ENCODE measurements at places on chromosomes 13 and 19.

DNA sequence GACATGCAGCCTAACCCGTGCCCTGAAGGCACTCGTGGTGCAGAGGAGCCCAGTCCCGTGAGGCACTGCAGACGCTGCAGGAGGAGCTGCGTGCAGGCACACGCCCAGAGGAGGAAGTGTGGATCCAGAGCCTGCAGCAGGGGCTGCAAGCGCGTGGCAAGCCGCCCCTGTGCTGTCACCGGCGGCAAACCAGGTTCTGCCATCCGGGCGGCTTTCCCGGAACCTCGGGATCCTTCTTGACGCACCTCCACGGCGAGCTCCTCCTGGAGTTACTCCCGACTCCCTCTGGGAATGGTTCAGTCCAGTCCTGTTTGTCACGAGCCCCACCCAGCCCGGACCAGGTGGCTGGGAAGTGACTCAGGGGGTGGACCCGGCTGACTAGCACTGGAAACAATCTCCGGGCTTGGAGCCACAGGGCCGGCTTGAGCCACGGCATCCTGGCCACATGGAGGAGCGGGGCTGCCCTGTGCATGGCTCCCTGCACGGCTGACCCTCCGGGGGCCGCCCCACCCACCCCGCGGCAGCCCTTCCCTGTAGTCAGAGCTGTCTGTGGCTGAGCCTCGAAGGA is 10.2 kb downstream of the DPP9 start:
- DNase-seq = no peak

- peak; percentile 86 for DNase-seq
These were observed 43.8 kb downstream of the DCT start for GRCh38 chr13:94435604-94436226.

- no peak for DNase-seq
These were observed at the start of gene FBN3 for GRCh38 chr19:8149261-8150094. TSS of gene FBN3 (minus strand) at chr19:8149592. CDS start at chr19:8147480, 2,112 bp downstream.

- no peak for DNase-seq
These were observed 2.2 kb downstream of the FCER2 start for GRCh38 chr19:7699417-7700401.

GRCh38 chr19:41398598-41398997 is 980 bp downstream of the BCKDHA start:
- DNase-seq = no peak

DNA sequence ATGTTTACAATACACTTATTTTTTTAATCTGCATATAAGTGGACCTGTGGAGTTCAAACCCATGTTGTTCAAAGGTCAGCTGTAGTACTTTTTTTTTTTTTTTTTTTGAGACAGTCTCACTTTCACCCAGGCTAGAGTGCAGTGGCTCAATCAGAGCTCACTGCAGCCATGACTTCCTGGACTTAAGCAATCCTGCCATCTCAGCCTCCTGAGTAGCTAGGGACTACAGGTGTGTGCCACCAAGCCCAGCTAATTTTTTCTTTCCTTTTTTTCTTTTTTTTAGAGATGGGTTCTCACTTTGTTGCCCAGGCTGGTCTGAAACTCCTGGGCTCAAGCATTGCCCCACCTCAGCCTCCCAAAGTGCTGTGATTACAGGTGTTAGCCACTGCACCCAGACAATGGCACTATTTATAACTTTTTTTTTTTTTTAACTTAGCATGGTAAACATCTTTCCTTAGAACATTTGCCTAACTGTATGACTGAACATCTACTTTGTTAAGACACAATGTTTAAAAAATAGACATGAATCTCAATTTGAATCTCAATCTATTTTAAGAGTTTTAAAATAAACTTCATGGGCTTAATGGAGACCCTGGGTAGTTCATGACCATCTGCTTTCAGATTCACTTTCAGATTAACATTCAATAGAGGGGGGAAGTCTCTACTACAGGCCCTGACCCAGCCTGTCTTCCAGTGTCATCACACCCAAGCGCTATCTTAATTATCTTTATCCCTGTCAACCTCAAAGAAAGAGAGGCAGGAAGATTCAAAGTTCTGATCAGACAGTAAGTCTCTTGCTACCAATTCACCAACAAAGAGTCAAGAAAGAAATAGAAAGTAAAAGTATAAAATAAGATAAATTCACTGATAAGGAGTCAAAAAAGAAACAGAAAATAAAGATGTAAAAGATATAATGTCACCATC is 97.7 kb upstream of the DOCK9 start:
- no peak for DNase-seq

DNA sequence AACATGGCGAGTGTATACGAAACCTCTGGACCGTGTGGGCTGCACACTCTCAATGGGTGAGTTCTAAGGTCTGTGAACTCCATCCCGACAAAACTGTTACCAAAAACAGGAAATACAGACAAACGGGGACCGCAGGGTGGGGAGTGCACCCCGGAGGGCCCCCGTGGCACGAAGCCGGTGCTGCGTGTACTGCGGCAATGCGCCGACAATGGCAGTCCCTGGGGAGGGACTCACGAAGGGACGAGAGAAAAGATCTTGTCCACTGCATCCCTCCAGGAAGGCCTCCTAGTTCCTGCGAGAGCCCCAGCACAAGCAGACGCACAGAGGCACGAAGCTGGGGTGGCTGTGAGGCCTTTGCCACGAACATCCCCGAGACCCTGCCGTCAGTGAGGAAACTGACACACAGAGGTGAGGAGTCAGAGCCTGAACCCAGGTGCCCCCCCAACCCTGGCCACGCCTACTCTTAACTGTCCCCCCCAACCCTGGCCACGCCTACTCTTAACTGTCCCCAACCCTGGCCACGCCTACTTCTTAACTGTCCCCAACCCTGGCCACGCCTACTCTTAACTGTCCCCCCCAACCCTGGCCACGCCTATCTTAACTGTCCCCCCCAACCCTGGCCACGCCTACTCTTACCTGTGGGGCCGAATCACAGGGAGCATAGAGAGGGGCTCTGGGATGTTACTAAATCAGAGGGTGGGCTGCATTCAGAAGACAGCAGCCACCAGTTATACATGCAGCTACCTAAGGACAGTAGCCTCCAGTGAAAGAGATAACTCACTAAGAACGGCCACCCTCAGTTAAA is 4.2 kb downstream of the MED16 start:
- DNase-seq = no peak

- no peak for DNase-seq
These were observed 93.2 kb downstream of the TEX29 start for GRCh38 chr13:111413407-111414187.

DNA sequence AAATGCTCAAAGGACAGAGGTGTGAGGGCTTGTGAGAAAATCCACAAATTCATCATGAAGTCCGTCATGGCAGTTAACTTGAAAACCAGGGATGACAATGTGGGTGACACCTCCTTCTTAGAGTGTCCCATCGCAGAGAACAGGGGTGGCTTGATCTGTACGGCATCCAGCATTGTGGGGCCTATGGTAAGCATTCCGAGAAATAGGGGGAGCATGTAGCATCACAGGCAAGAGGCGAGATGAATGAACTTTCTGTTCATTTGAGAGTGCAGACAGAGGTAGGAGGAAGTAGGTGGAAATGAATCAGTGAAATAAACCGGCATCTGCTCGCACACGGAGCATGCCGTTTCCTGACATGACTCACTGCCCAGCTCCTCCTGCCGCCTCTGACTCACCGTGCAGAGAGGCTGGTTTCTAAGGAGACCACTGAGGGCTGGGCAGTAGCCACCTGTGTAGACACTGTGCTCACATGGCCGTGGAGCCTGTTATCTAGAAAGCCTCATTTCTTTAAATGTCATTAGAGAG is 339.0 kb downstream of the RFC3 start:
- no peak for DNase-seq

- no peak for DNase-seq
These were observed 8.0 kb downstream of the SPHK2 start for GRCh38 chr19:48627201-48627864.

- no peak for DNase-seq
These were observed 7.3 kb upstream of the HS6ST3 start for GRCh38 chr13:96082640-96083039.

GRCh38 chr19:39826311-39826945 is 7.5 kb downstream of the DYRK1B start:
- no peak for DNase-seq

DNA sequence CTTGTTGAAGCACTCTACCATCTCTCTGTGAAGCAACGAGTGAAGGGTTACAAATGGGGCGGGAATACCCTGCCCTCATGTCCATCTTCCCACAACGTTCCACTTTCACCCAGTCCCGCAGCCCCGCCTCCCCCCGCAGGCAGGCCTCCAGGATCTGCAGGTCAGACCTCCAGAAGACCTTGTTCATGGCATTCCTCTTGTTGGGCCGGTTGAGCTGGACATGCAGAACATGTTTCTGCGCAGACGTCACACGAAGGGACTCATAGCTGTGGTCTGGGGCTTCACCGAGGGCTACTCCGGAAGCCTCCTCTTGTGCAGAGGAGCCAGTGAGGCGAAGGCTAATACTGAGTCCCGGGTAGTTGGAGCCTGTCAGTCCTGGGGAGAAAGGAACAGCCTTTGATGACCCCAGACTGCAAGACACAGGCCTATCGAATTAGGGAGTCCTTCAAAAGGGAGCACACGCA is 420 bp downstream of the ECH1 start:
- peak; percentile 46 for DNase-seq

- DNase-seq = peak; percentile 25
These were observed 8.2 kb downstream of the RASGRP4 start for GRCh38 chr19:38417544-38418506.

DNA sequence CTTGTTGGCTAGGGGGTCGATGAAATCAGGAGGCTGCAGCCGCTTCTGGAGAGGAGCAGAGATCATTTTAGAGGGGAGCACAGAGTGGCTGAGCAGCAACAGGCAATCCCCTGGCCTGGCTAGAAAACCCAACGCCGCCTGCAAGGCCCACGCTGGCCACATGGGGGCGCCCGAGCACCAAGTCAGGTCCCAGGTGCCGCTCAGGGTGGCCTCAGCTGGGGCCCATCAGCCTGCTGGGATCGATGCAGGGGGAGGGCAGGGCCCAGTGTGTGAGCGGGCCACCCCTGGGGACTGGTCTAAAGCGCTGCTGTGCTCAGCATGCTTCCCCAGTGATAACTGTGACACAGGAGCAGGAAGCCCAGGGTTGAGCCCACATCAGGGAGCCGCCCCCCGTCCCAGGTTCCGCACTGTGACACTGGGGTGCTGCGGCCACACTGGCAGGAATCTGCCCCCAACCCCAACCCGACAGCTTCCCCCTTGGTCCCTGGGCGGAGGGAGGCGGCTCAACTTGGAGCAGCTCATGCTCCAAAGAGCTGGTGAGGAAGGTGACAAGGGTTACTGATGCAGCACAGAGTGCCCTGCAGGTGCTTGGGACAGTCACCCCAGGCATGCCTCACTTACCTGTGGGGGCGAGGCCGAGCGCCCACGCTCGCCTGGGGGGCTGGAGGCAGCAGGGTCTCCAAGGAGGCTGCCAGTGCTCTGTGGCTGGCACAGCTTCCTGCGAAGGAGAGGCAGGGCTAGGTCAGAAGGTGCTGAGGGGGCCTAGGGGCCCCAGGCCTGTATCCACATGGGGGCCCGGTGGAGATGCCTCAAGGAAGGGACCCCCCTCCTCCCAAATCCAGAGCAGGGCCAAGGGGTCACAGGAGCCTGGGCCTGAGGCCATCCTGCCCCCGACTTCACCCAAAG is 13.3 kb upstream of the ISYNA1 start:
- DNase-seq = peak; percentile 68

DNA sequence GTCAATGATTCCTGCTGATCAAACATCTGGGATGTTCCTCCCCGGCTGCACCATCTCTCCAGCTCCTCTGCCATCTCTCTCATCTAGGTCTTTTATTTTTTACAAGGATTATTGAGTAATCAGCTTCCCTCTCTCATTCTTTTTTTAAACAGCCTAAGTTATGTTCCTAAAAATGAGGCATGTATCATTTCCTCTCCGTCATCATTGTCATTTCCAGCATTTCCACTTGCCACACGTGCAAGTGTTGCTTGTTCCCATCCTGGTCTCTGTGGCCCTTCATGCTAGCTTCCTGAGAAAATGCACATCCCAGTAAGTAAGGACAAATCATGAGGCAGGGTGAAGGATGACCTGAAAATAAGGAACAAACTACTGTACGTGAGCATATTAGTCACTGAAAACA is 102.7 kb upstream of the POSTN start:
- DNase-seq = no peak

GRCh38 chr19:48627865-48628314 is 8.6 kb downstream of the SPHK2 start:
- DNase-seq = peak; percentile 6

DNA sequence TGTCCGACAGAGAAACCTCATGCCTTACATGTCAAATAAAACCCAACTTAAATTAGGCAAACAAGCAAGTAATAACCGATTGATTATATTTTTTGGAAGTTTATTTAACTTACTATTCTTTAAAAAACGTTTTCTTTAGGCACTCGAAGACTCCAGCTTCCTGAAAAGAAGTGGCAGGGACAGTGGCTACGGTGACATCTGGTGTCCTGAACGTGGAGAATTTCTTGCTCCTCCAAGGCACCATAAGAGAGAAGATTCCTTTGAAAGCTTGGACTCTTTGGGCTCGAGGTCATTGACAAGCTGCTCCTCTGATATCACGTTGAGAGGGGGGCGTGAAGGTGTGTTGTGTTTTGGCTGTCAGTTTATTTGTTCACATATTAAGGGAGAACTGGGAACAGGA is 164.4 kb downstream of the LMO7 start:
- no peak for DNase-seq

- no peak for DNase-seq
These were observed 126.9 kb downstream of the SIPA1L3 start for GRCh38 chr19:38033658-38034491.

DNA sequence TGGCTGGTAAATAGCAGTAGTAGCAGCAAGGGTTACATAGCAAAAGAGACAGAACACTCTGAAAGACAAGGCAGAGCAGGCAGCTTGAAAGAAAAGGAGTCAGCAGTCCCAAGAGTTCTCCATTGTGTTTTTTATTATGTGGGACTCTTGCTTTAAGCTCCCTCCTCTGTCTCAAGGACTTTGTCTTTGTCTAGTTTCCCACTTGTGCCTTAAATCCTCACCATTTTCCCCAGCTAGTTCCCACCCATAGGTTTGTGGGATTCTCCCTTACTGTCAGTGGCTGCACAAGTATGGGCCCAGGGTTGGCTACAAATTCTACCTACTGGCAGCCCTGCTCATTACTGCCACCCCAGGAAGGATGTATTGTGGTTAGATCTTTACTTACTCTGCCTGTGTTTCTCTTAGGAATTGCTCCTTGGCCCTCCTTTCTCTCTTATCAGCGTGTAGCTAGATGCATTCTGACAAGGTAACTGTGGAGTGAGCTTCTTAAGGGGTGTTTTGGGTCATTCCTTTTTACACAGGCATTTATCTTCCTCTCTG is 413.4 kb upstream of the PCDH9 start:
- no peak for DNase-seq

- no peak for DNase-seq
These were observed 1.9 kb downstream of the SAFB start for GRCh38 chr19:5624741-5625278.

DNA sequence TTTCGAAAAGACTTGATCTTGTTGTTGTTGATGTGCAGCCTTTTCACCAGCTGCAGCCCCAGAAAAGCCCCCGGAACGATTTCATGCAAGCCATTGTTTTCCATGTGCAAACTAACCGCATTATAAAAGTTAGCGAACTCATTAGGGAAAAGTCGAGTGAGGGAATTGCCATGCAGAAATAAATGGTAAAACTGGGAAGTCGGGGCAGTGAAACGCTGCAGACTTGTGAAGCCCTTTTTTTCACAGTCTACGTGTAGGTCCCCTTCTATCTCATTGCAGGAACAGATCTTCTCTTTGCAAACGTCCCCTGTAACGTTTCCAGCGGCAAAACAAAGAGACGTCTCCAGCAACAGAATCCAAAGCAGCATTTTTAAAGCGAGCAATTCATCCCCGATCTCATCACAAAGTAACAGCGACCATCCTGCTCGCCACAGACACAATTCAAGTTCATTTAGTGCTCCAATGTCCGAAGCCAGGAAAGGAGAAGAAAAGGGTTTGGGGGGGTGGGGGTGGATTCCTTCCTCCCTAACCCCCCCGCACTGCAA is 1.1 kb downstream of the SLITRK1 start:
- peak; percentile 60 for DNase-seq

GRCh38 chr19:38429055-38429810 is 3.2 kb upstream of the RASGRP4 start:
- DNase-seq = no peak
